Activated CD8-positive, alpha-beta T cell treated with anti-CD3 and anti-CD28 coated beads, Interleukin-2, amount 10 ng/mL, durations not matched to agents 7 days and 5 days (primary cell): ENCODE measurements at places on chromosomes 12 and 14.
A peak's percentile ranks its signal among the peaks of the same experiment; 100 is the strongest.

- no peak for DNase-seq
Measured at GRCh38 chr12:117080661-117081144, 18.5 kb downstream of the TESC start.

GRCh38 chr12:132319991-132320570, 9.3 kb downstream of the GALNT9 start:
- DNase-seq, result no peak

GRCh38 chr14:32578181-32578580, 249.1 kb downstream of the AKAP6 start:
- DNase-seq, result no peak

DNA sequence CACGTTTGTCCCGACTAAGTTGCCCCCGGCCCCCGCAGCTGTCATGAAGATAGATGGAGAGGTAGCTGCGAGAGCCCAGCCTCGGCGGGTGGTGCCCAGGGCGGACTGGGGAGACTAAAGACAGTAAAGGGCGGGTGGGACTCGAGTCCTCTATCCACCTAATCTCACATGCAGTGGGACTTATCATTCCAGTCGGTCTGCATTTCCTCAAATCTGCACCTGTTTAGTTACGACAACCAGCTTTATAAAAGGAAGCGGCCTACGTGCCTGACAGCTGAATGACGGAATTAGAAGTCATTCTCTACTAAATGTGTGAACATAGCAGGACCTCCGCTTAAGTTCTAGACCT, 109.8 kb upstream of the EGLN3 start:
- no peak for DNase-seq

DNA sequence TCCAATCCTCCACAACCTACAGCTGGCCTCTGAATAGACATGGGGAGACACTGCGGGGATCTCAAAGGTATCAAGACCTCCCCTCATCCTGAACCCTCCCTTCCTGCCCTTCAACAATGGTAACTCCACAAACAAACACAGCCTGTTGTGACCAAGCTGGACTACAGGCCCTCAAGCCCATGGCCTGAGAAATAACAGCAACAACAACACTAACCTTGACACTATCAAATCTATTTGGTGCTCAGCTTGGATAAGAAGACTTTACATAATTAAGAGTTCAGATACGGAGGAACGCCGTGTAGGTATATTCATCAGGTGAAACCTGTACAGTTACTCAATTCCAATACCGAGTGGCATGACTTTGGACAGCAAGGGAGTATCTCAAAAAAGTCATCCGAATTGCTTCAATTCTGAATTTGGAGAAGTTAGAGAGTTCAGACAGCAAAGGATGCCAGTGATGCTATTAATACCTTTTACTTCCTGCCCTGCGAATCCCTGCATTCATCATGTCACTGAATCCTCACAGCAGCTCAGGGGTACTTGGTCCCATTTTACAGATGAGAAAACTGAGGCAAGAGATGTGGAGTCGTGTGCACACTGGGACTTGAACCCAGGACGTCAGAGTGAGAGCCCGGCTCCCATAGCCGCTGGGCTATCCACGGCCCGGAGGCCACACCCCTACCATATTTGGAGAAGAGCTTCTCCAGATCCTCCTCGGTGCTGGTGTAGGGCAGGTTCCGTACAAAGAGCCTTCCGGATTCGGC, 17.8 kb downstream of the RBM19 start:
- no peak for DNase-seq

DNA sequence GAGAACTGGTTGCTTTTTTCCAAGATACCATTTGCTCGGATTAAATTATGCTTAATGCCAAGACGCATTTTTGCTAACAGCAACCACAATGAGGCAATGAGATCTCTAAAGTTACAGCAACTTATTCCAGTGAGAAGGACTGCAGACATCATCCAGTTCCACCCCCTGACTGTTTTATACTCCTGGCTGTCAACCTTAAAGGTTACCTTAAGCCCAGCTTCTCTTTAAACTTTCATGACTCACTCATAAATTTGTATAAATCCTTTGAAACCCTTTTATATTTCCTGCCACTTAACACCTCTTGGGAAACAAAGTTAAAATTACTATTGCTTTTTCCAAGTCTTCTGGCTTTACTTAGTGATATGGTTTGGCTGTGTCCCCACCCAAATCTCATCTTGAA, 80.2 kb downstream of the TMTC1 start:
- no peak for DNase-seq

GRCh38 chr14:55327179-55327578, 56.0 kb downstream of the FBXO34 start:
- no peak for DNase-seq

- peak; percentile 89 for DNase-seq
Measured at GRCh38 chr14:91113829-91114078, at the start of gene DGLUCY. TSS of gene DGLUCY (plus strand) at chr14:91114073. CDS start at chr14:91160295, 46,222 bp downstream.

- DNase-seq, result no peak
Measured at GRCh38 chr12:24911271-24911791, 37.6 kb downstream of the BCAT1 start.

GRCh38 chr14:65103150-65103760, 938 bp upstream of the MAX start:
- peak; percentile 39 for DNase-seq
